Right ventricle myocardium inferior (tissue), 1 donor: ENCODE measurements at places on chromosomes 1 and 21. TPM values are rescaled to one million over a fixed set of nuclear protein-coding genes. Genes with fewer than 3 reads are reported as not detected.

DNA sequence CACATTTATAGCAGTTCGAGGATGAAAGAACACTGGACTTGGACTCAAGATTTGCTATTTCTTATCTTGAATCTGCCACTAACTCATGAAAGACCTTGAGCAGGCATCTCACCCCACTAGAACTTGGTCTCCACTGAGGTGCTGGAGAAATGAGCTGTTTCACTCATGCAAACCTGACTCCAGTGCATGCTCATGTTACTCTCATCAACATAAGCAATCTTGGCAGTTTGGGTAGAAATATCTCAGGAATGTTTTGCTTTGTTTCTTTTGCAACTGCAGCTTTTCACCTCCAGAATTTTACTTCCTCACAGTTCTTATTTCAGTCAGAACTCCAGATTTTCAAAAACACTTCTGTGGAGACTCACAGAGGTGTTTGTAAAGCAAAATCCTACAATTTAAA, 46.2 kb upstream of the DAB1 start:
- DNase-seq: no peak

DNA sequence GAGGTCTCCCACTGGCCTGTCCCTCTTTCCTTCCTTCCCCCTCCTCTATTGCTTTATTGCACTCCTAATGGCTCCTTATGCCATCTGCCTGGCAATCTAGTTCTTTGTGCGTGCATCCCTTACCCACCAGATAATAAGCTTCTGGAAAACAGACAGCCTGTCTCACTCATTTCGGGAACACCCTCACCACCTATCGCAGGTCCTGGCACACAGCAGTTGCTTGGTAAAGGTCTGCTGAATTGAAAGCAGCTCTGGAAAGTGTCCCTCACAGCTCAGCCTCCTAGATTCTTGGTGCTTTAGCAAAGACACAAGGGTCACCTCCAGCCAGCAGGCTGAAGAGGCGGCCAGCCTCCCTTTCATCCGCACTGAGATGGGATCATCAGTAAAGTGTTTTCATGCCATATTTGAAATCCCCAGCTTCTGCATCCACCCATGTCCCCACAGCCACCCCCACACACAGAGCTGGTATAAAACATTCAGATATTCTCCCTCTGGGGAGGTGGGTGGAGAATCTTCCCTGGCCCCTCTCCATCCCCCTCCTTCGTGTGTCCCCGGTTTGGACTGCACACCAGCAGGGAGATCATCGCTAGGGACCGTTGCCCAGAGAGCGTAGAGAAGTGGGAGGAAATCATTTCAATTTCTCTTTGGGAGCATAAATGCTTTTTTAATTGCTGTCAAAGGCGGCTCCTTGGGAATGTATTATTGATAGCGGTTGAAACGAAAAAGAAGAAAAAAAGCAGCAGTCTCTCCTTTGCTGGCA, 29.1 kb upstream of the ATP2B4 start:
- DNase-seq: no peak

DNA sequence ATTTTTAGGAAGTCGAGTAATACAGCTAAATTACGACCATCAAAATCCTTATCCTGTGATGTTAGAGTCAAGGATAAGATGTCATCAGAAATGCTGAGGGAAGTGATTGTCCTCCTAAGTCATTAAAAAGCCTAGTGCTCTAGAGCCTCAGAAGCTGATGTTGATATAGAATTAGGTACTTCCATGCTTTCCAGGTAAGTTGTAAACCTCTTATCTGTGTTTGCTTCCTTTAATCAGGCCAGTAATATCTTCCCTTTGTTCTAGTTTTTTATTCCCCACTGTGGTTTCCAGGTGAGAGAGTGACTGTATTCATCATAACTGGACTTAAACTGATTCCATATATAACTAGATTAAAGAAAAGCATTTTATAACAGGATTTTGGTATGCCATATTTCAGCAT, 44.4 kb downstream of the SMG7 start:
- no peak for DNase-seq

DNA sequence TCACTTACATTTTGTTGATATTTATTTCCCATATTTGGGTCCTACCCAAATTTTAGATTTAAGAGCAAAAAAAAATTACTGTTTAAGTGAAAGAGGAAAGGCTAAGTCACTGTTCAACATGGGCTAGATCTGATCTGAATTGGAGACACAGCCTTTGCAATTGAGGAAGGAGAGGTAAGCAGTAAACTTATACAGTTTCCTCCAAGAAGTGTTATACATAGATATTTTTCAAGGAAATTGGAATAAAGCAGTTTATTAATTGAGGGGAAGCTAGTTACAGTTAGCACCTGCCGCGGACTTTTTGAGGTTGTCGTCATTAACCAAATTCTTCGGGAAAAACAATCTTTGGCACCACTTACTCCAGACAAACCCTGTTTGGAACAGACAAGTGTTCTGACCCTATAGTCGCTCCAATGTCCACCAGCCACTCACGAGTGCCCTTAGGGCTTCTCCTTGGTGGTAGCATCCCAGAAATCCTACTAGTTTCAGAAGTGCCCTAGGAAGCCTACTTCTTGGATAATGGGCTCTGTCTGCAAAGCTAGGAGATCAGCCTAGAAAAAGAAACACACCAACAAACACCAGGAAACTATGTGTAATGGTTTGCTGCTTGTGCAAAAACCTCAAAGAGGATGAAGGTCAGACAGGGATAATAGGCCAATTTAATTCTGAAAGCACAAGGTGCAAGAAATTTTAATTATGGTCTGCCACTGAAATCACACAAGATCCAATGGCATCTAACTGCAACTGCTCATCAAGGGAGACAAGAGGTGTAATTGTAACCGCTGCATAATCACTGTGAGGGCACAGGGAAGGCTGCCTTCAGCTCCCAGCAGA, 2.5 kb downstream of the WLS start:
- DNase-seq: no peak

DNA sequence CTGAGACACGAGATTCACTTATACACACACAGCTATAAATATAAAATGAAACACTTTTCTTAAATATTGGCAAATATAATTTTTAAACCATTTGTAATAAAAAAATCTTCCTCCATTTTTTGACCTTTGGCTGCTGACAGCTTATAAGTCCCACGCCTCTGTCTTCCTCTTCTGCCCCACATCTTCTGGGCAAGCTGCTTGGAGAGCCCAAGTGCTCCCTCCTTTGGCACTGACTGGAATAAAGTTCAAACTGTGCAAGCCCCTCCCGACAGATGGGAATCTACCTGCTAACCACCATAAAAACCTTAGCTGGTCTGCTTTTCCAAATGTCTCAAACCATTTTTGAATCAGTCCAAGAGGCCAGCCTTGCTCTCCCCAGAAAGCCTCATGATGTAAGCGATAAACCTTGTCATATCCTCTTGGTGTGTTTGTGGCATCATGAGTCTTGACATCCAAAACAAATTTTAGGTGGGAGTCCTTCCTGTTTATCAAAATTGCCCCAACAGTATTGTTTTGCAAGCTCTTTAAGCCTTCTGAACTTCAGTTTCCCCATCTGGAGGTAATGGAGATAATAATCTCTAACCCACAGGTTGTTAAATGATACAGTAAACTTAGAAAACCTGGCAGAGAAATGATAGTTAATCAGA, 99.8 kb downstream of the SNX7 start:
- no peak for DNase-seq

GRCh38 chr1:113259988-113260387, 130.3 kb upstream of the MAGI3 start:
- DNase-seq: no peak

C4BPB gene
- not detected for total RNA-seq
